ENCODE measurements at places on chromosomes 16 and 17.

DNA sequence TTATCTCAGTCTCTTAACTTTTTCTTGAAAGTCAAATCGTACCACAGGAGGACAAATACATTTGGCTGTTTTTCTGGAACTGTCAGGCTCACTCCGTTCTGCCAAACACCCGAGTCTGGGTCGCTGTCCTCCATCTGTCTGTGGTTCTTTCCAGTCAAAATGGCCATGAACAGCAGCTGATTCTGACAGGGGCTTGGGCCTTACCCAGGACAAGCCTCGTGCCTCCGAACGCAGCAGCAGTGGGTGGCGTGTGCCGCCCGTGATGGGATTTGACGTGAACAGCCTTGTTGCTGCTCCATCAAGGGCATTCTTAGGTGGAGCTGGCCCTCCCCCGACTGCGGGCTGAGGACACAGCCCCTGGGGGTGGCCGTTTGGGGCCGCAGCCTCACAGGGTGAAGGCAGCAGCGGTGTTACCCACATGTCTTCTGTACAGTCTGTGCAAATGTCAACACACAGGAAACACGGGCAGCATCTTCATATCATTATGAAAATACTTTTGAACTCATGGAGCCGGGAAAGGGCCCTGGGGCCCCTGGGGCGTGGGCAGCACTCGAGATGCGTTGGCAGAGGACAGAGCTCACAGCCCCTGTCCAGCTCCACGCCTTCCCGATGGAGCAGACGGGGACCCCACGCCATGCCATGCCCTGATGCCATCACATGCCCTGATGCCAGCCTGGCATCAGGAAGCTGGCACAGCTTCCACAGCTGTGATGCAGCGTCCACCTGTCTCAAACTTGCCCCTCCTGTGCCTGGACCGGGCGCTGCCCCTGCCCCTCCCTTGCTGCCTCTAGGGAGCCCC is 8.6 kb upstream of the ACSF3 start:
- DNase-seq, result no peak

- DNase-seq, result no peak
Measured at GRCh38 chr17:32777436-32777835, 99.5 kb downstream of the MYO1D start.

DNA sequence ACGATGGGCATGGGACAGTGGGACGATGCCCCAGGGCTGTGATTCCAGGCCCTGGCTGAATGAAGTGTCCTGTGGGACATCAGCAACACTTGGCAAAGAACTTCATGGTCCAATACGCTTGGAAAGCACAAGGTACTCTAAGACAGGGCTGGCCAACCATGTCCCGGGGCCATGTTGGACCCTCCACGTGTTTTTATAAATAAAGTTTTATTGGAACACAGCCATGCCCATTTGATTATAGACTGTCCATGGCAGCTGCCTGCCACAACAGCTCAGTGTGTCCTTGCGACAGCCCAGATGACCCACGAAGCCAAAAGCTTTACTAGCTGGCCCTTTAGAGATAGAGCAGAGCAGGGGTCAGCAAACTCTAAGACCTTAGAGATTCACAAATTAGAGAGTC is 282.1 kb downstream of the C16orf95 start:
- no peak for DNase-seq

DNA sequence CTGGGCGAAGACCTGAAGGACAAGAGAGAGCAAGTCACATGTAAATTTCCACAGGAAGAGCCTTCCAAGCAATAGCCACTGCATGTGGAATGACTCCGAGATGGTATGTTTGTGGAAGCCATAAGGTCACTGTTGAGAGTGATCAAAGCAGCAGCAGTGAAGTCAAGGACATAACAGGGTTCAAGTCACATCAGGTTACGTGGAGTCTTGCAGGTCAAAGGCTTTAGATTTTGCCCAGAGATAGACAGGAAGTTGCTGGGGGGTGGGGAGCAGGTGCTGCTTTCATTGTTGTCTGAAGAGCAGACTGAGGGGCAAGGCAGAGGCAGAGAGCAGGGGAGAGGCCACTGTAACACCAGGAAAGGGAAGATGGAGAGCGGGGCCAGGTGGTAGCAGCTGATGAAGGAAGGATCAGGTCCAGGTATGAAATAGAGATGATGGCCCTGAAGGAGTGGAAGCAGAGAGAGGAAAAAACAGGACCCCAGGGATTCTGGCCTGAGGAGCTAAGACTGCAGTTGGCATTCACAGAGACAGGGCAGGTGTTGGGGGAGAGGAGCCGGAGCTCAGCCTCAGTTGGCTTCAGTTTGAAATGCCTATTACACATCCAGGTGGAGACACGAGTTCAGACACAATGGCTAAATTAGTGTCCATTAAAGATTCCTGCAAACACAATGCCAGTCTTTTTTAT is 129.3 kb upstream of the AXIN2 start:
- no peak for DNase-seq

GRCh38 chr17:51428668-51429495 is 168.5 kb downstream of the UTP18 start:
- no peak for DNase-seq

DNA sequence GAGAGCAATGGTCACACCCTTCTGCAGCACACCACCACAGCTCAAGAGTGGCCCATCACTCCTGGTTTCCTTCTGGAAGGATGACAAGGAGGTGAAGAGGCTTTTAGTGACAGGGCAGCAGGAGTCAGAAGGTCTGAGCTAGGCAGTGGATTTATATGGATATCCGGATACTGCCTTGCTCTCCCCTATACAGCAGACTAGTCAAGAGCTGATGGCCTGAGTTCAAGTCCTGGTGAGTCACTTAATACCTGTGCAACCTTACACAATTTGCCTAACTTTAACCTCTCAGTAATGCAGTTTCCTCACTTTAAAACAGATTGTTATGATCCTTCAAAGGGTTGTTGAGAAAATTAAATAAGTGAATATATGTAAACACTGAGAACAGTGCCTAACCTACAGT is 22.9 kb downstream of the MYO18A start:
- no peak for DNase-seq

DNA sequence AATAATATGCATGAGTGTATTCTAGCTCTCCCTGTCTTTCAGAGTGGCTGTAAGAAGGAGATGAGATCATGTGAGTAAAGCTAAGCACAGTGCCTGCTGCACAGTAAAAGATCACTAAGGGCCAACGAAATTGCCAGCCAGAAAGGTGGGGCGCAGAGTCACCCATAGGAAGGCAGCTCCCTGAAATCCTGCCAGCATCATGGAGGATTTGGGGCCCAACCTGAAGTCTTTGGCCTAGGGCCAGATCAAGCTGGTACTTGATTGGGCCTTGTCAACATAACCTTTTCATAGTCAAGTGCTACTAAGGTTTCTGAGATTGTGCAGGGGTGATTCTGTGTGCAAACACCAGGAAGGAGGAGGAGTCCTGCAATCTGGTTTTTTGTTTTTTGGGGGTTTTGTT is 16.5 kb downstream of the SCNN1B start:
- DNase-seq, result no peak

GRCh38 chr16:2897110-2897509 is 14.1 kb downstream of the FLYWCH2 start:
- no peak for DNase-seq

DNA sequence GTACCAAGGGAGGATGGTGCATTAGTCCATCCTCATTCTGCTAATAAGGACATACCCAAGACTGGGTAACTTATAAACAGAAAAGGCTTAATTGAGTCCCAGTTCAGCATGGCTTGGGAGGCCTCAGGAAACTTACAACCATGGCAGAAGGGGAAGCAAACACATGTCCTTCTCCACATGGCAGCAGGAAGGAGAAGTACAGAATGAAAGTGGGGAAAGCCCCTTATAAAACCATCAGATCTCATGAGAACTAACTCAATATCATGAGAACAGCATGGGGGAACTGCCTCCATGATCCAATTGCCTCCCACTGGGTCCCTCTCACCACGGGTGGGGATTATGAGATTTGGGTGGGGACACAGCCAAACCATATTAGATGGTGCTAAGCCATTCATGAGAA is 84.5 kb downstream of the SEC14L1 start:
- no peak for DNase-seq

GRCh38 chr17:67431249-67432015 is 54.4 kb downstream of the PITPNC1 start:
- no peak for DNase-seq

DNA sequence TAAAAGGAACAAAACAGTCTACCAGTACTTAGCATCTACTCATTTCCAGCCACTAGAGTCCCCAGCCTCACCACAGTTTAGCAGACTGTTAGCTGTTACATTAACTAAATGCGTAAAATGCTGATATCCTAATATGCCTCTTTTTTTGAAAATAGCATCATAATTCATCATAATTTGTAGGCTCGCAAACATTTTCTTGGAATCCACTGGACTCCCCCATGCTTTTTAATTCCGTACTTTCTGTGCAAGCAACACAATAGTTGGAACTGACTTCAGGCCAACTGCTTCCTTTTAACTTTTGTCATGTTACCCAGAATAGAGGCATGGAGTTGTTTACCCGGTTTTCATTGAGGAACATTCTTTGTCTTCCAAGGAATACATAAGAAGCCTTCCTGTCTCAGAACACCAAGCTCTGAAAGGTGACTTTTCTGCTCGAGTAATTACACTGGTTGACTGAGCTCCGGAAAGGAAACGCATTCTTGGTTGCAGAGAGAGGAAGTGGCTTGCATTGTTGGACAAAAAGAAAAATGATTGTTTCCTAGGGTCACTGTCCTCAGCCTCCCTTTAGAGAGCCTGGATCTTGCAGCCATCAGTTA is 30.9 kb upstream of the SEC14L1 start:
- DNase-seq, result no peak

DNA sequence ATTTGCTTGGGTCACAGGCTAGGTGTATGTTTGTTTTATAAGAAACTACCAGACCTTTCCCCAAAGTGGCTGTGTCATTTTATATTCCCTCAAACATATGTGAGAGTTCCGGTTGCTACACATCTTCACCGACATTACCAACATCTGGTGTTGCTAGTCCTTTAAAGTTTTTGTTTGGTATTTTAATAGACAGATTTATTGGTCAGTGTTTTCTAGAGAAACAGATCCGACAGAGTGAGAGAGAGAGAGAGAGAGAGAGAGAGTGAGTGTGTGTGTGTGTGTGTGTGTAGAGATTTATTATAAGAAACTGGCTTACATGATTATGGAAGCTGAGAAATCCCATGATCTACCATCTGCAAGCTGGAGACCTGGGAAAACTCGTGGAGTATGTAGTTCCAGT is 31.0 kb downstream of the LDHD start:
- no peak for DNase-seq

GRCh38 chr17:82333279-82334171 is at the start of gene SECTM1:
Gene SECTM1 (minus strand): TSS chr17:82333766. CDS start chr17:82327240, 6,526 bp downstream.
- DNase-seq, result peak; percentile 77

DNA sequence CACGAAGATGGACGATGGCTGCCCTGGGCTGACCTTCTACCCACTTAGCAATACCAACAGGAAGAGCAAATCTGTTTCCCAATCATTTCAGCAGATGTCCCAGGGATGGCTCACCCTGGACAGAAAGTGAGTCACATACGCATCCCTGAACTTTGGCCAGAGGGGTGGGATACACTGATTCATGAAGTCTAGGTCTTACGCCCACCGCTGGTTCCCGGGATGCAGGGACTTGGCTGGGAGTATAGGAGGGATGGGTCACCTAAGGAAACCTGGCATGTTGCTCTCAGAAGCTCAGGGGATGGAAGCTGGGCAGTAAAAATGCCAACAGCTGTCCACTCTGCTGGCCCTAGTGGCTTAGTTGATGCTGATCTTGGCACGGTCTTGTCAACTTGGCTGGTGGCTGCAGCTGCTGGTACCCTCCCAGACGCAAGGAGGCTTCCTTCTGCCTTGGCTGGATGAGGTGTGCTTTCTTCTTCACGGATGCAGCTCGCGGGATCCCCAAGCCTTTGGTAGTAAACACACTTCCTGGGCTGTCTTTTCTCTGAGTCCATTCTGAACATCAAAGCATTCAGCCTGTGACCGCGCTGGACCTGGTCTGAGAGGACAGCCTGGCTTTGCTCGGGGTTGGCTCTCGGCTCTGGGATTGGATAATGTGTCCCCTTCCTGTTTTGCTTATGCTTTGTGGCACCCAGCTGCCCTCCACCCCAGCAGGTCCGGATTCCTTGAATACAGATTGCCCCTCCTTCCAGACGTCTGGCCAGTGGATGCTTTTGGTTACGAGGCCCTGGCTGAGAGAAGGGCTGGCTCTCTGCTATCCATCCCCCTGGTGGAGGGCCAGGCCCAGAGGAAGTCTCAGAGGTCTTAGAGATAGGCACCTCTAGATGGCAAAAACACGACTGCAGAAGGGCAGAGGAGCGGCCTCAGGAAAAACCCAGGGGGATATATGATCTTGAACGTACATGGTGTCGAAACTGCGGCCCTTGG is 71.5 kb downstream of the RAP1GAP2 start:
- no peak for DNase-seq

- DNase-seq, result no peak
Measured at GRCh38 chr17:8371786-8372185, 4.7 kb downstream of the KRABD2 start.

GRCh38 chr16:27505297-27506236 is 44.1 kb downstream of the GTF3C1 start:
- DNase-seq, result no peak

- no peak for DNase-seq
Measured at GRCh38 chr17:65730711-65731169, 169.3 kb upstream of the AXIN2 start.

GRCh38 chr17:28053044-28053670 is 10.7 kb downstream of the NLK start:
- no peak for DNase-seq

DNA sequence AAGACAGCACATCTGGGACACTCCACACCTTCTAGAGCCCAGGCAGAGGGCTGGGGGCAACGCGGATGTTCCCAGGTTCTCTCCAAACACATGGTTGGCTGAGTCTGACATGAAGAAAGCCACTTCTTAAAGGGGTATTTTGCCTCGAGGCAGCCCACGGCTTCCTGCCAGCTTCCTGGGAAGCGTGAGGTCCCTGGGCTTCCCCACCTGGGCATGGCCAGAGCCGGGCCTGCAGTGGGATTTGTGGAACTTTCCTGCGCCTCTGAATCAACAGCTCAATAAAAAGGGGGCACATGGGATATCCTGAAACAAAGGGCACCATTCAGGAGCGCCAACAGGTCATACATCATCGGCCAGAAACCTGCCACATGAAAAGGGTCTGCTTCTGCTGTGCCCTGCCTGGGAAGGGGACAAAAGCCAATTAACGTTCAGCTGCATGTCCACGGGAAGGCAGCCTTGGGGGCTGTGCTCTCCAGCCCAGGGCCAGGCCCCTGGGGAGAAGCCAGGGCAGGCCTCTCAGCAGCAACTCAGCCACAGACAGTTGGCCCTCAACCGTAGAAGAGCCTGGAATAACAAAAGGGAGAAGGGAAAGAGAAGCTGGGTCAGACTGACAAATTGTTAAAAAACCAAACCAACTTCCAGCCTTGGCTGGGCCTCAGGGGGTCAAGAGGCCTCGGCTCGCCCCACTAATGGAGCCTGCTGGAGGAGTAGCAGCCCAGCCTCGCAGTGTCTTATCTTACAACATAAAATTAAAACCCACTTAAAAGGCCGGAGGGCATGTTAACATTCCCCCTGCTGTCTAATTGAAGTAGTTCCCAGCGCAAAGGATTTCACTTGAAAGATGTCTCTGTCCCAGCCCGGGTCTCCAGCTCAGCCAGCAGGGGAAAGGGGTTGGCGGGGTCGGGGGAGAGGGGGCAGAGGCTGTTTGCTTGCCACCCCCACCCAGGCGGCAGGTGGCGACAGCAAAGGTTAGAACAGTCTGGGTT is 34.2 kb downstream of the TBX4 start:
- peak; percentile 35 for DNase-seq

All from right hindlimb (tissue), 1 donor.